CD14-positive monocyte (primary cell): ENCODE measurements at places on chromosomes 2 and 18. TPM values are rescaled to one million over a fixed set of nuclear protein-coding genes. Genes with fewer than 3 reads are reported as not detected.

LYPD1 gene
- polyA plus RNA-seq = not detected in 2 replicates

- H3K4me1 ChIP-seq = no peaks in the 10 kb centered on the region
- H3K27me3 ChIP-seq = no peaks in the 10 kb centered on the region
- H3K27ac ChIP-seq = no peak overlapping the region
- peaks cover 47% of the 10 kb centered on the region for H3K36me3 ChIP-seq
- no peak overlapping the region for H3K4me3 ChIP-seq
Measured at GRCh38 chr2:58146707-58147106, 94.4 kb downstream of the FANCL start.

DNA sequence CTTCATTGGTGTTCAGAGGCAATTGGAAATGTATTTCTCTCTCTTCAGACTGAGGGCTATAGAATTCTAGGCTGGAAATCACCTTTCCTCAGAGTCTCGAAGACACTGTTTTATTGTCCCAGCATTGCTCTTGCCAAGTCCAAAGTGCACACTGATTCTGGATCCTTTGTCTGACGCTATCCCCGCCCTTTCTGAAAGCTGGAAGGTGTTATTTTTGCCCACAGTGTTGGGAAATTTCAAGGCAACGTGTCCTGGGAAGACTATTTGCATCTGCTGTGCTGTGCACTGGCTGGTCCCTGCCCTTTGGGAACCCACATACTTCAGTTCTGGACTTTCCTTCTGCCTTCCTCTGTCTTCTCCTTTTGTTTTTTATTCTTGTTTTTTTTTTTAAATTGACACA lies 190.8 kb downstream of the SH3BP4 start:
- no peaks in the 10 kb centered on the region for H3K4me1 ChIP-seq
- H3K27ac ChIP-seq = no peak overlapping the region
- no peak overlapping the region for H3K4me3 ChIP-seq
- DNase-seq = no peak
- H3K27me3 ChIP-seq = no peaks in the 10 kb centered on the region
- no peaks in the 10 kb centered on the region for H3K36me3 ChIP-seq

- no peaks in the 10 kb centered on the region for H3K36me3 ChIP-seq
- H3K27ac ChIP-seq = no peak overlapping the region
- H3K4me3 ChIP-seq = no peak overlapping the region
- H3K4me1 ChIP-seq = peaks cover 24% of the 10 kb centered on the region
Measured at GRCh38 chr18:63157293-63158011, 162.1 kb downstream of the BCL2 start.

GRCh38 chr18:23166891-23167541 lies 31.7 kb downstream of the CABLES1 start:
- H3K27ac ChIP-seq = no peak overlapping the region
- H3K36me3 ChIP-seq = no peaks in the 10 kb centered on the region
- H3K4me1 ChIP-seq = no peaks in the 10 kb centered on the region
- DNase-seq = no peak
- no peak overlapping the region for H3K4me3 ChIP-seq

ICA1L gene
- 0.85 TPM for polyA plus RNA-seq

MAP3K19 gene
- polyA plus RNA-seq = not detected
